ENCODE measurements at places on chromosomes 11 and 22.

DNA sequence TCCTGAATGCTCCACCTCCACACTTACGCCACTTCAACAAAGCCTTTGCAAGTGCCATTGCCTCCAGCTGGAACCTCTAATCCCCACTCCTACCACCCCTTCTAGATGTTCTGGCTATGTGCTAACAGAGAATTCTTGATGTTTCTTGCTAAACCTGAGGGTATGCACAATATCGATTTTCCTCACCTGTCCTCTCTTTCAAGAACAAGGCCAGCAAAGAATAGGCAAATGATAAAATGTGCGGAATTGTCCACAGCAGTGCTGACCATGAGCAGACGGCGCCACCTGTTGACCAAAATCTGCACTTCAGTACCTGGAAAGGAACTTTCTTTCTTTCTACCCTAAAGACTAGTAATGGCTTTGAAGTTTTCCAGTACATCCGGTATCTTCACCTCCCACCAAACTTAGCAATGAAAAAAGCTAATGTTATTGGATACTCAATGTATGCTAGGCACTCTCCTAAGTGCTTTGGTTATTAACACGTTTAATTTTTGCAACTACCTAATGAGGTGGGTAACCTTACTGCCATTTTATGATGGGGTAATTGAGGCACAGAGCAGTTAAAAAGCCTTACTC lies 3.4 kb downstream of the TIMM10 start:
- no peak for DNase-seq

DNA sequence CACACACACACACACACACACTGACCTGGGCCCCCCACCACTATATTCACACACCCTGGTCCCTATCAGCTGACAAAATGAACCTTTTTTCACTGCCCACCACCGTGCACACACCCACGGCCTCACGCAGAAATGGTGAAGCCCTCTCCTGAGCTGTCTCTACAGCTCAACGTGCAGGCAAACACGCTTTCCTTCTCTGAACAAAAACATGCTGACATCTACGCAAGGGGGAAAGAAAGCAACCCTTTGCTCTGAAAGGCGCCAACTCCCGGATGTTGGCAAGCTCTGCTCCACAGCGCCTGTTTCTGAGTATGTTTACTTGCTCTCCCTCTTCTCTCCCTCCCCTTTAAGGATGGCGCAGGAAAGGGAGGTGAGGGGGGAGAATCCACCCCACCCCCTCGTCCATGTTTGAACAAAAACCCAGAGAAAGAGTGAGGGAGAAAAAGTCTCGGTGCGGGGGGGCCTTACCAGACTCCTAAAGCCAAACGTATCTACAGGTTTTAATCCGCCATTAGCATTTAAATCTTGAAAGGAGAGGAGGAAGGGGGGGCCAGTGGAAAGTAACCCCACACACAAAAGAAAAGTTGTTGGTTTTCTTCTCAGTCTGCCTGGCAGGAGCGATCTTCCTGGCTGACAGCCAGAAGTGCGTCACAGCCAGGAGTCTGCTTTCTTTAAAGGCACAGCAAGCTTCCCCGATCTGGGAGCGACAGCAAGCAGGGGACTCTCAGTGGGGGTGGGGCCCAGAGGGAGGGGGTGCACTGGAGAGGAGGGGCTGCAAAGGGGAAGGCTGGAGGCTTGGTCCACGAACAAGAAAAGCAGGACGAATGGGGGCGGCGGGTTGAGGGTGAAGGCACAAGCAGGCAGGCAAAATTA lies 39.6 kb downstream of the NUMA1 start:
- DNase-seq, result peak; percentile 70

DNA sequence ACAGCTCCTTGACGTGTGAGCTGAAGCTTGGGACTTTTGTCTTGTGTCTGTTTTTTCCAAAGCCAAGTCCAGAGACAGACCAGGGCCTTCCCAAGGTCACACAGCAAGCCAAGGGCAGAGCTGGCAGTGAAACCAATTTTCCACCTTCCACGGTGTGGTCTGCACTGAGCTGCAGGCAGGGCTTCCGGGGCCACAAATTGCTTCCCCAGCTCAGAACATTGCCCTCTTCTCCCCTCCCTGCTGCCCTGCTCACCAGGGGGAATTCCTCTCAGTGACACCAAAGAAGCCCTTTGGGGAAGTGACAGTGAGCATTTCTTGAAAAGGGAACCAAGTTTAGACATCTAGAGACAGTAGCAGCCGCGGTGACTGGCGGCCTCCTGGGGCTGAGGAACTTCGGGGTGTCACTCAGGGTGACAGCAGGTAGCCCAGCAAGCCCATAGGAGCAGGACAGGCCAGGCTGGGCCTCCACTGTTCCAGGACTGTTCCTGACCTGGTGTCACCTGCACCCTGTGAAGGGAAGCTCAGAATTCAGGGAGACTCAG lies 9.2 kb downstream of the FXYD2 start:
- no peak for DNase-seq

- DNase-seq, result no peak
Observed at GRCh38 chr11:60261014-60261413, 18.1 kb upstream of the MS4A4E start.

GRCh38 chr22:19501897-19502447 lies 22.2 kb downstream of the CLDN5 start:
- DNase-seq, result no peak

- no peak for DNase-seq
Observed at GRCh38 chr11:108853864-108854263, 189.0 kb downstream of the DDX10 start.

DNA sequence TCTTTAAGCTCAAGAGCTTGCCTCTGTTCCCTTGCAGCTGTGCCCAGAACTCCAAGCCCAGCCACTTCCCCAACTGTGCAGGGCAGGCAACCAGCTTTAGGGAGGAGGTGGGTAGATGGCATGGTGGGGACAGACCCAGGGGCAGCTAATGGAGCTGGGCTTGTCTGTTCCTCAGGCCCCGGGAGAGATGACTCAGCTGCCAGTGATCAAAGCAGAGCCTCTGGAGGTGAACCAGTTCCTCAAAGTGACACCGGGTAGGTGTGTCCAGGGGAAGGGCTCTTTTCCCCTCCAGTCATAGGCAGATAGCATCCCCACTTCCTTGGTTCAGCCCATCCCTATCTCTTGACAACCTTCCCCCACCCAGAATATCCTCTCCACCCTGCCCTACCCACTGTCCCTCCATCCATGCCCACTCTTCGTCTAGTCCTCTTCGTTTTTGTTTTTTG lies 32.4 kb downstream of the CREB3L1 start:
- DNase-seq, result no peak

- DNase-seq, result no peak
Observed at GRCh38 chr11:67372993-67373647, at the start of gene CLCF1. TSS of gene CLCF1 (minus strand) at chr11:67373598. CDS start at chr11:67373539, 59 bp downstream.

GRCh38 chr22:33329398-33329797 lies 271.2 kb upstream of the SYN3 start:
- no peak for DNase-seq

DNA sequence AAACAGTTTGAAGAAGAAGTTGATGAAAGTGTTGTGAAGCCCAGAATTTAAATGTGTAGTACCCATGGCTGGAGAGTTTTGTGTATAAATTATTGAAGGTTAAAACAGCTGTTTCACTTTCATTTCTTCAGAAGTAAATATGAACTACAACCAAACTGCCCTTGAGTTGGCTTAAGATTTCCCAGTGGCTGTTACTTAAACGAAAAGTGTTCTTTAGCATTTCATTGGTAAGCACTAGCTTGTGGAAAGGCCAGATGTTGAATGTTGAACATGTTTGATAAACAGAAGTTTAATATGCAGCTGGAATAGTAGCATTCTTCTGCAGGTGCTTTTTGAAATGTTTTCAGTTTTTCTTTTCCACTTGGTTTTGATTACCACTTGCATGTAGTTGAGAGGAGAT lies 83.2 kb upstream of the TNRC6B start:
- no peak for DNase-seq

DNA sequence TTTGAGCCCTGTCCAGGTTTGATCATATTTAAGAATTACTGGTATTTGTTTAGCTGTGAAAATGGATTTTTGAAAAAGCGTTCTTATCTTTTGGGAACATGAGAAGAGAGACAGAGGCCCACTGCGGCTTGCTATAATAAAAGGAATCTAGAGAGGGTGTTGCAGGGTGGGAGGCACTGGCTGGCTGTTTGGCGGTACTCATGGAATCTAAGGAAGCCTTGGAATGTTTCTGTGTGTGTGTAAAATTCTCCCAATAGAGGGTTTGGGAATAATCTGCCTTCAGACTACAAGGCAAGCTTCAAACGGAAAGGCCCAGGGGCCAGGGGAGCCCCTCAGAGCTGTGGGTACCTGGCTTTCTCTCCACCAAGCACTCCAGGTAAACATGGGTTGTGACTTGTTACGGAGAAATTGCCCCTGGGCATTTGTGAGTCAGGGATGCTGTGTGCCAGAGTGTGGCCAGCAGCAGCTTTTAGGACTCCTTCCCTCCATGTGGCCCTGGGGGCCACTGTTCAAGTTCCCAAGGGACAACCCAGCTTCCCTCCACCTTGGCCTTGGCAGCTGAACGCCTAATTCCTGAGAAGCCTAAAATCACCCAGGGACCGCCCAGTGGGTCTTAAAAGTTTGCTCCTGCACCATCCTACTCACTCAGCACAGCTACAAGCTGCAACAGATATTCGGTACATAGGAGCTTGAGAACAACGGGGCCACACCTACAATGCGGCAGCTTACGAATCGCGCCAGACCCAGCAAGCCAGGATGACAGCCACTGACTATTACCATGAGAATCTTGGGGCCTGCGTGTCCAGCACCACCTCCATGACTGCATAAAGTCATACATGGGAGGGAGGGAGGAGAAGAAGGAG lies 14.1 kb upstream of the SYT8 start:
- DNase-seq, result no peak

DNA sequence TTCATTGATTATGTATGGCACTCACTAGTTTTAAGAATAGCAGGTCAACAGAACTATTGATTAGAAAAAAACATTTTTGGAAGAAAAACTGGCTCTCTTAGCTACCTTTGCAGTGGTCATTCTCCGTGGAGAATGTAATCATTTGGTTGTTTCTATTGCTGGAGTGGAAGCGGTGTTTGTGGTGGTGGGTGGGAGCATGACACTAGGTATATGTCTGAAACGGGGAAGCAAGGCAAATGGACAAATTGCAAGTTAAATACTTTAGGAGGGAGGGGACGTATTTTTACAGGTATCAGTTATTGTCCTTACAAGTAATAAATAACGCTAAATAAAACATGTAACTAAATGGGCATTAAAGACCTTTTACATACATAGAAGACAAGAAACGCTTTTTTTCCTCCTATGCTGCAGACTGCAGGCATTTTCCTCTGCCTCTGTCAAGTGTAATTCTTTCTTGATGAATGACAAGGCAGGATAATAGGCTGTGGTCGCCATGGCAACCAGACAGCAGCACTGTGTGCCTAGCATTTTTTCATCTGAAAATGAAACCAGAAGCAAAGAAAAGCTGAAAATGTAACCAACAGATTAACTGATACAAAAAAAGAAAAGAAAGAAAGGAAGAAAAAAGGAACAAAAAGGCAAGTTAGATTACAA lies 46.2 kb downstream of the BLID start:
- DNase-seq, result peak; percentile 44

- no peak for DNase-seq
Observed at GRCh38 chr22:26642465-26643417, 14.6 kb upstream of the MIAT start.

GRCh38 chr22:42368379-42369249 lies 63.6 kb downstream of the NFAM1 start:
- DNase-seq, result no peak

DNA sequence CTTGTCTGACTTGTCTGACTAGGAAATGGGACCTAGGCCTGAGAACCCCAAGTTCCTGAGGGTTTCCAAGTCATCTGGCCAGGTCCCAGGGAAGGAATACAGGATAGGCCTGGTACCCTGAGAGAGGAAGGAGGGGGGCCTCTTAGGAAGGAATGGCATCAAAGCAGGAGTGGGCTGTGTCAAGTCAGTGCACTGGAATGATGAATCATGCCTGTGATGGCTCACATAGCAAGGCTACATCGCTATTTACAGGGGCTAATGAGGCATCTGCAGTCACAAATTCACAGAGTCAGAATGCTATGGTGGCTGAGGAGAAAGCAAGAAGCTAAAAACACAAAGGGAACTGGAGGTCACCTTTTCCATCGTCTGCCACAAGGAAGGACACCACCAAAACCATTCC lies 247.3 kb downstream of the NXPE2 start:
- DNase-seq, result no peak

GRCh38 chr11:123853038-123853437 lies 32.4 kb downstream of the TMEM225 start:
- DNase-seq, result no peak

DNA sequence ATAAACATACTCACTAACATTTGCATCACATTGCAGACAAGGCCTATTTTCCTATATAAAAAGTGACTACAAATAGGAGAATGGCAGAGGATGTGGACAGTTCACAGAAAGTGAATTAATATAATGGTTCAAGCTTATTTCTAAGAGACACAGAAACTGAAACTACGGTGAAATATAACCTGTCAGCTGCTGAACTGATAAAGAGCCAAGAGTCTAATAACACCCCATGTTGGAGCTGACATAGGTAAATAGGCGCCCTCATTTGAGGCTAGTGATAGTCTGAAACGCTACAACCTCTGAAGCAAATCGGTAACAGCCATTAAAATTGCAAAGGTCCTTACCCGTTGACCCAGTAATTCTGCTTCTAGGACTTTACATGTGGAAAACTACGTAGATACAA lies 14.0 kb downstream of the AP1B1 start:
- DNase-seq, result no peak

DNA sequence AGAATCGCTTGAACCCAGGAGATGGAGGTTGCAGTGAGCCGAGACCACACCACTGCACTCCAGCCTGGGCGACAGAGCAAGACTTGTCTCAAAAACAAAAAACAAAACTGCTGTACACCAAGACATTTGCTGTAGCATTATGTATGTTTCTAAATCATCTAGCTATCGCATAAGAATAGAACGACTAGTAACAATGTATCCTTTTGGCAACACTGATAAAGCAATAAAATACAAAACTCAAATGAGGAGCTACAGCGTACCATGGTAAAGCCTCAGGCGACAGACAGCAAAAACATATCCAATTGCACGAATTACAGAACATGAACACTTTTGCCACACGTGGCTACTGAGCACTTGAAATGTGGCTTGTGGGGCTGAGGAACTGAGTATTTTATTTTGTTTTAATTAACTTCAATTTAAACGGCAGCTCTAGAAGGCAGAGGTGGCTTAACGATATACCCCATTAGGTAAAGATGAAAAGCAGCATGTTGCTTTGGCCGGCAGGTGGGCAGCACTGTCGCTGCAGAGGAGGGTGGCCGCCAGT lies 2.3 kb downstream of the TUBGCP6 start:
- DNase-seq, result no peak

- no peak for DNase-seq
Observed at GRCh38 chr22:50583294-50583861, 729 bp upstream of the CHKB start.

GRCh38 chr11:65489706-65490320 lies 9.0 kb upstream of the MALAT1 start:
- DNase-seq, result no peak

DNA sequence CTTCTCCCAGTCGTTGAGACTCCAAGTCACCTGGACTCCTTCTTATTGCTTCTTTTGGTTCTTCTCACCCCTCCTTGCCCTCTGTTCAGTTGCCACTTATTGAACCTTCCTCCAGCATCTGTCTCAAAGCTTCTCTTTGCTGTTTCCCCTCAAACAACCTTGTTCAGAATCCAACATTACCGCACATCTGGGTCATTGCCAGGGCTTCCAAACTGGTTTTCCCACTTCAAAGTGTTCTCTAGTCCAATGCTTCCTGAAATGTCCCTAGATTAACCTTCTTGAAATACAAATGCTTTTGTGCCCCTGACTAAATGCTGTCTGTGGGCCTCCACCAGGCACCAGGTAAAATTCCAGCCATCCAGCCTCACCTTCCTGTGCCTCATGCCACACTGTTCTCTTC lies 100.8 kb upstream of the TTC12 start:
- no peak for DNase-seq

Data from NCI-H2081 treated with DMSO at 0.1 percent for 48 hours (cell line).